Thyroid gland (tissue), 4 donors: ENCODE measurements at places on chromosomes 5 and 9.

DNA sequence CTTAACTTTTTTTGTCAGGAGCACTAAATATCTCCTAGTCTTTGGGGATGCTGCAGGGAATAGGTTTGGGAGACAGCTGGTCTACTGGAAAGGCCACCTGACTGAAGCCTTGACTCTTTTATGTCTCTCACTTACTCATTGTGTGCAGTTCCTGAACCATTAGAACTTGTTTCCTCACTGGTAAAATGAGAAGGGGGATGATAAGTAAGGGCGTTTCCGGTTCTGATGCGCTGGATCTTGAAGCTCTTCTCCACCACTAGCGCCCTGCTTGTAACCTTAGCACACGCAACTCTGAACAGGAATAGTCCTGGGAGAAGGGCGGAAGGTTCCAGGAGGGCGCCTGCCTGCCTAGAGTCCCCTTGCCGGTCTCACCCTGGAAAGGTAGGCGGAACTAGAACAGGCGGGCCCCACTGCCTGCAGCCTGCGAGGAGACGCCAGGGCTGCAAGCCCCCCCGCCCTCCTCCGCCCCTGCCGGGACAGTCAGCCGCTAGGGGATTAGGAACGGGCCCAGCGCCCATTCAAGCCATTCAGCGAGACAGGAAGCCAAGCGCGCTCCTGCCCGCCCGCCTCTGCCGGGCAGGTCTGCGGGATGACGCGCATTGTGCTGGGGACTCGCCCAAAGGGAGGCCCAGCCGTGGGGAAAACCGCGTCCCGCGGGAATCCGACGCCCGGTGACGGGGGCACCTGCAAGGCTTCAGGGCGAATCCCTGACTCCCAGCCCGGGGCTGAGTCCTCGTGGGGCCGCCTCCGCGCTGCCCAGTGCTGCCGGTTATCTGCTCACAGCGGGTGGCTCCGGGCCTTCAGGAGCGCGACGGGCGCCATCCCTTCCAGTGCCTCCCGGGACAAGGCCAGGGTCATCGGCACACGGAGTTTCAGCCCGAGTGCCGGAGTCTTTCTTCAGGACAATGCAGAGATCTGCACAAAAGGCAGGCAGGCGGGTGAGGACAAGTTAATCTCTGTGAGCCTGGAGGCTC lies 44.0 kb upstream of the XPA start:
- no peak overlapping the region for H3K4me3 ChIP-seq
- H3K27ac ChIP-seq = peak overlapping the region; percentile 31
- H3K27me3 ChIP-seq = no peaks in the 10 kb centered on the region
- peaks cover 10% of the 10 kb centered on the region for H3K4me1 ChIP-seq

- no peak for DNase-seq
- H3K27me3 ChIP-seq = no peaks in the 10 kb centered on the region
- H3K4me3 ChIP-seq = no peak overlapping the region
- H3K36me3 ChIP-seq = no peaks in the 10 kb centered on the region
- no peaks in the 10 kb centered on the region for H3K4me1 ChIP-seq
Measured at GRCh38 chr5:83562791-83563557, 91.4 kb downstream of the VCAN start.

DNA sequence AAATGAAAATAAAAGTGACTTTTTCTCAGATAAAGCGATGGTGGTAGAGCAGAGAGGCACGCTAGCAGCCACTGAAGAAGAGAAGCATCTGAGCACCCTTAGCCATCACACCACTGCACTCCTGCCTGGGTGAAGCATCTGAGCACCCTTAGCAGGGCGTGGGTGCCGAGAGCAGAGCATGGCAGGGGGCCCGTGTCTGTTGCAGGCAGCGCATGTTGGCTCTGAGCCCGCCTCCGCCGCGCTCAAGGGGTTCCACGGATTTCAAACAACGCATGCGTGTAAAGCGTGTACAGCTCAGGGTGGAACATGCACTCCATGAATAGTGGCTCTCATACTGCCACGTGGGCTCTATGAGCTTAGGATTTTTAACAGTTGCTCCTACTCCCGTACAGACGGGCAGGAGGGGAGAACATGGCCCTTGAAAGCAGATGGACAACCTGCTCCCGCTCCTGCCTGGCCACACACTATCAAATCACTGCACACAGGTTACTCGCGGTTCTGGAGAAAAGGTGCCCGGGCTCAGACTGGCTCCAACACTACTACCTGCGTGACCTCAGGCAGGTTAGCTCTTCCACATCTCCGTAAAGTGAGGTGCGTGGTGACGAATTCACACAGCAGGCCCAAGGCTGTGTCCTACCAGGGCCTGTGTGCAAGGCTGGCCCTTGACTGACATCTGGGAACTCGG lies 12.1 kb downstream of the LRRC14B start:
- no peak for DNase-seq
- H3K4me1 ChIP-seq = no peaks in the 10 kb centered on the region
- no peak overlapping the region for H3K27ac ChIP-seq
- H3K27me3 ChIP-seq = no peaks in the 10 kb centered on the region

DNA sequence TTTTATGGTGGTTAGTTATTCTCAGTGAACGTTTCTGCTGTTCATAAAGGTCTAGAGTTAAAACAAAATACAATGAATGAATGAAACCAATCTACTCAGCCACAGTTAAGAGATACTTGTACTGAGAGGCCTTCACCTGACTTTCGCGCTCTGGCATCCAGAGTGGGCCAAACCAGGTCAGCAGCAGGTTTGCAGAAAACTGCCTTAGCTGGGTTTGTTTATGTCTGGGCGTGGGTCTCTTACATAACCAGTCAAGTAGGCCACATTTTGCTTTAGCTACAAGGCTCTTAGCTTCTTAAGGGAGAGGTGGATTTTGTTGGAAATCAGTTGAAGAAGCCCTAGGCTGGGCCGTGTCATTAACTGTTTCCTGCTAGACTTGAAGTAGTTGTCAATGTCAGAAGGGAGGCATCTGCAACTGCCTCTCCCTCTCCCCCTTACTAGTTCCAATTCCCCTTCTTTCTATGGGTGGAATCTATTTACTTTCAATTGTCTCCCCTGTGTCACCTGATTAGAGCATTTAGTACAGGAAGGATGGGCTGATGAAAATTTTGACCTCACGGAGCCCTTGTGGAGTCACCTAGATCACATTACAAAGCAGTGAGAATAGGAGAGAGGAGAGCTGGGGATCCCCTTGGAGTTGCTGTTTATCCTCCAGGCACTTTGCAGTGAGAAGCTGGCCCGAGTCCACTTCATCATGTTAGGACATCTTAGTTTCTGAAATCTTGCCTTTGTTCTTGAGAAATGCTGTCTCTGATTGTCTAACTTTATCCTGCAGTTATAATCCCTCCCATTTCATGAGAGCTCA lies 200.5 kb downstream of the ARHGEF28 start:
- no peaks in the 10 kb centered on the region for H3K36me3 ChIP-seq
- DNase-seq = peak; percentile 83
- no peak overlapping the region for H3K4me3 ChIP-seq
- H3K27ac ChIP-seq = peak overlapping the region; percentile 57

- no peaks in the 10 kb centered on the region for H3K4me1 ChIP-seq
- no peak overlapping the region for H3K4me3 ChIP-seq
- H3K27ac ChIP-seq = no peak overlapping the region
- no peaks in the 10 kb centered on the region for H3K36me3 ChIP-seq
Measured at GRCh38 chr9:74277532-74277931, 219.6 kb upstream of the RORB start.

DNA sequence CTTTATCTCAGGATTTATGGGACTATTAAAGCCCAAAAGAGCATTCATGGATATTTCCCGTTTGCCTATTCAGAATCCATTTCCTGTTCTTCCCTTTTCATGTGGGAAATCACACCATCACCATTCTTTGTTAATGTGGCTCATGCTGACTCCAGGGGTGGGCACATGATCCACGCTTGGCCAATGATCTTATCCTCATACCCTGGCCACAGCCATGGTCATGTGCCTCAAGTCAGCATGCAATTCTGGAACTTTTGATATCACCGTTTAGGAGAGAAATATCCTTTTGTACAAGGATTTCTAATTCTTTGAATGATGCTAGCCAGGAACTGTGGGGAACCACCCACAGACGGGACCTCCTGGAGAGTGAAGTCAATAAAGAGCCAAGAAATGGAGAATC lies 272.2 kb downstream of the PRELID2 start:
- H3K27me3 ChIP-seq = no peaks in the 10 kb centered on the region
- no peak overlapping the region for H3K27ac ChIP-seq
- H3K36me3 ChIP-seq = no peaks in the 10 kb centered on the region

DNA sequence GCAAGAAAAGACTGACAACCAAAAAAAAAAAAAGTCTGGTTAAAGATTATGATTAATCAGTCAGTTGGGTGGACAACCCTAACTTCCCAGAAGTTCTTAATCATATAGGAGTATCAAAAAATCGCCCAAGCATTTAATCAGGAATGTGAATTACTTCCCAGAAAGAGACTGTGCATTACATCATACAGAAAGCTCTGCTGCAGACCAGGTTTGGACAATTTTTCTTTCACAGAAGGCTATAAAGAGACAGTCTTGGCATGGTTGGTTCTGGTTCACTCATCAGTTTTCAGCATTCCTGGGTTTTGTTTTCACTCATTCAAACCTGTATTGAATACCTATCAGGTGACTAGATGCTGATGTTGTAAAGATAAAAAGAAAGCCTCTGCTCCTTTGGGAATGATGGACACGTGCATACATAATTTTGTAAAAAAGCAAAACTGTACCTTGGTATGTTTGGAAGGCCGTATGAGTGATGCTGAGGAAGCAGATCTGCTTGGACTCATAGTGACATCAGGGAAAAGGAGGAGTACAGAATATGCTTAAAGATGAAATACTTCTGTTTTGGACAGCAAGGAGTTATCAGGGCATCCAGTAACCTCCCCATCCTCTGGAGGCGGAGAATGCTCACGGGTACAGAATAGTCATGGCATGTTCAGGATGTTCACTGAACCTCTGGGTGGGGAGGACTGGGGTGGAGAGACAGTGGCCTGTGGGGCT lies 178.4 kb downstream of the GNA14 start:
- no peak for DNase-seq
- H3K4me1 ChIP-seq = no peaks in the 10 kb centered on the region
- no peak overlapping the region for H3K4me3 ChIP-seq
- H3K27me3 ChIP-seq = no peaks in the 10 kb centered on the region
- no peaks in the 10 kb centered on the region for H3K36me3 ChIP-seq

GRCh38 chr5:92652756-92653155 lies 928.3 kb downstream of the NR2F1-AS1 start:
- no peaks in the 10 kb centered on the region for H3K4me1 ChIP-seq
- no peaks in the 10 kb centered on the region for H3K27me3 ChIP-seq
- no peak for DNase-seq
- no peak overlapping the region for H3K27ac ChIP-seq
- no peak overlapping the region for H3K4me3 ChIP-seq
